ENCODE measurements at places on chromosomes 3 and 15.

GRCh38 chr3:121619691-121620090 lies 26.5 kb downstream of the FBXO40 start:
- no peak for ATAC-seq

DNA sequence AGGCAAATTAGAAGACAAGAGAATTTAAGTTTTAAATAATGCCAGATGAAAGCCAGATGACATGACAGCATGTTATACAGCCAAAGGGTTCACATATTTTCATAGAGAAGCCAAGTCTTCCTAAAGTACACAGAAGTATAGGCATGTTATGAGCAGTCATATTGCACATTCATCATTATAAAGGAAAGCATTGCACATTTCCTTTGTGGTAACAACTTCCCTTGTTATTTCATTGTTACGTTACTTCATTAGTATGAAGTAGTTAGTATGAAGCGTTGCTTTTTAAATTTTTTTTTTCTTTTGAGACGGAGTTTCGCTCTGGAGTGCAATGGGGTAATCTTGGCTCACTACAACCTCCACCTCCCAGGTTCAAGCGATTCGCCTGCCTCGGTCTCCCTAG lies 4.6 kb upstream of the ABCC5 start:
- ATAC-seq: no peak

GRCh38 chr3:99971761-99972160 lies 142.5 kb downstream of the FILIP1L start:
- no peak for ATAC-seq

DNA sequence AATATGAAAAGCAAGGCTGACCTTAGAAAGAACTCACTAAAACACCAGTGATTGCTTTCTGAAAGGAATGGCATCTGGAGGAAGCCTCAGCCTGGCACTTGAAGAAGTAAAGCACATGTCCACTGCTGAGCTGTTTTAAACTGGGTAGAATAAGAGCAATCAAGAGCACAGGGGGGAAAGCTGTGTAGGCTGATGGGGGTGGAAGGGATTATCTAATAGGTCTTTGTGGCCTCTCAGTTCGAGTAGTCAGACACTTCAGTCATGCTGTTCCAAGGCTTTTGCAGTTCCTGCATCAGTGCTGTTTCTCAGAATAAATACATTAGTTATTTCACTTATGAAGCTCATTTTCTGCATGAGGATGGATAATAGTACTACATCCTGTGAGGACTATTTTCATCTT lies 22.6 kb downstream of the CCDC191 start:
- ATAC-seq: no peak

DNA sequence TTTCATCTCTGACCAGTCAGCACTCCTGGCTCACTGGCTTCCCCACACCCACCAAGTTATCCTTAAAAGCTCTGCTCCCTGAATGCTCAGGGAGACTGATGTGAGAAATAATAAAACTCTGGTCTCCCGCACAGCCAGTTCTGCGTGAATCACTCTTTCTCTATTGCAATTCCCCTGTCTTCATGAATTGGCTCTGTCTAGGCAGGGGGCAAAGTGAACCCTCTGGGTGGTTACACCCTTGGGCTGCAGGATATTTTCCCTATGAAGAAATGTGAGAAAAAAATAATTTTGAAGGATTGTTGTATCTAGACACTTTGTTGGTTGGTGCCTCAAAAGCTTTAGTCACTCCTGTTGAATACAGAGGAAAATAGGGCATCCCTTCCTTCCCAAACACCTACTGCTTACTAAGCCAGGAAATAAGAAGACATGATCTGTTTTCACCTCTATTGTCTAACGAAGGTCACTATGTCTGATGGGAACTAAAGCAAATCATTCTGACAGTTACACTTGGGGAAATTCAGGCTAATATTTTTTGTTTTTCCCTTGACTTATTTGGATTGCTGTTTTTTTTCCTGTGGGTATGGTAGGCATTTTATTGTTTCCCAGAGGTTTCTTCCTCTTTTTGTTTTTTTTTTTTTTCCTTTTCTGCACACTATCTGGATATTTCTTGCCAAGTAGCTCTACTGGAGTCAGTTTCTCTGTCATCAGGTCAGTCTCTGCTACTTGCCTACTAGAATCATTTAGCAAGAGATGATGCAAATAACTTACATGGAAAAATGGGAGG lies 15.3 kb upstream of the TNFSF10 start:
- ATAC-seq: no peak

GRCh38 chr3:53688989-53689388 lies 157.2 kb downstream of the CHDH start:
- no peak for ATAC-seq

DNA sequence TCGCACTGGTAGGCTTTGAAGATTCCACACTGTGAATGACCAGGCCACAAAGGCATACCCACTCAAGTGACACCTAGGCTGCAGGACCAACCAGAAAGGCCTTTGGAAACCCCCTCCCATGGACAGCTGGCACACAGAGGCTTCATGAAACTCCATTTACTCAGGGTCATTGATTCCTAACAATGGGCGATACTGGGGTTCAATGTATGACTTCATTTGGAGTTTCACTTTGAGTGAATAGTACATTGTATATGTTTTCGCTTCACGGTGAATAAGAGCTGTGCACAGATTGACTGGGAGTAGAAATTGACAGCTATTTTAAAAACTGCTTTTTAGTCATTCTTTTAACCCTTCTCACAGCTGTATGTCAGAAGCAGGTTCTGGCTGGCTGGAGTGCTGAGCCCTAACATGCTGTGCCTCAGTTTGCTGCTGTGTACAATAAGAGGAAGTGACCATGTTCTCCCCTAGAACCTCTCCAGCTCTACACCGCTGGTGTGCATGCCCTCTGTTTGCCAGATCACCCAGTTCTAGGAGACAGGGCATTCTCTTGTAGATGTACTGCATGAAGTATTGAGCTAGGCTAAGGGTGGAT lies 15.4 kb upstream of the CX3CR1 start:
- ATAC-seq: peak; percentile 85

GRCh38 chr15:63250312-63250965 lies 27.0 kb upstream of the APH1B start:
- peak; percentile 77 for ATAC-seq

GRCh38 chr3:123096126-123096525 lies 29.3 kb downstream of the PDIA5 start:
- ATAC-seq: no peak

DNA sequence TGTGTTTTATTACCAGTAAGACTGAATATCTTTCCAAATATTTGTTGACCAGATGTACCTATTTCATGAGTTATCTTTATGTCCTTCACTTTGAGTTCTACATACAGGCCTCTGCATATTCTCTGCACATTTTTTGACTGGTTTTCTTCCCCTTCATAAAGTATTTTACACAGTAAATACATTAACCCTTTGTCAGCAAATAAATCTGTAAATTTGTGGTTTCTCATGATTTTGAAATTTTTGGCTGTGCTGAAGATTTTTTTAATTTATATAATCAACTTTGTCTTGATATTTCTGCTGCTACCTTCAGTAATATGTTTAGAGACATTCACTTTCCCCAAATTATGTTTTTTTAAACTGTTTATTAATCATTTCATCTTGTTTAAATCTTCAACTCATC lies 50.5 kb downstream of the WNT5A start:
- no peak for ATAC-seq

- ATAC-seq: no peak
Measured at GRCh38 chr3:805326-805725, 287.5 kb upstream of the CNTN6 start.

- no peak for ATAC-seq
Measured at GRCh38 chr3:62007036-62007435, 366.3 kb downstream of the FEZF2 start.

DNA sequence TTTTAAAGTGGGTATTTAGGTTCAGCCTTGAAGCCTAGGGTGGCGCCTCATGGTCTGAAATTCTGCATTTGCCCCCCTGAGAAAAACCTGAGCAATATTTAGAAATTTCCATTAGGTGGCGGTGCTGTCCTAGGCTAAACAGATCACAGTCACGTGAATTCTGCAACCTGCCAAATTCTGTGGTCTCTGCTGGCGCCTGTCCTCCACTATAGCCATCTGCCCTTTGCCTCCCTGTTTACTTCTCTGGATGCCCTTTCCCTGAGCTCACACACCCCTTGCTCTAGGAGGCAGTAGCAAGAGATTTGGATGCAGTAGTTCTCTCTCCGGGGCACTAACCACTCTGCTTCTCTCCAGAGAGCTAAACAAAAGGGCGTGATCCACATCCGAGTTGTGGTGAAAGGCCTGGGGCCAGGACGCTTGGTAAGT lies 9.1 kb downstream of the MRPS11 start:
- ATAC-seq: no peak

GRCh38 chr3:181929501-181929900 lies 217.8 kb downstream of the SOX2 start:
- no peak for ATAC-seq

- ATAC-seq: no peak
Measured at GRCh38 chr3:146396792-146397191, 72.6 kb downstream of the PLSCR2 start.

GRCh38 chr3:131033480-131034080 lies 6.9 kb downstream of the NEK11 start:
- ATAC-seq: peak; percentile 55

- ATAC-seq: no peak
Measured at GRCh38 chr15:79682285-79682684, 214.5 kb downstream of the MTHFS start.

DNA sequence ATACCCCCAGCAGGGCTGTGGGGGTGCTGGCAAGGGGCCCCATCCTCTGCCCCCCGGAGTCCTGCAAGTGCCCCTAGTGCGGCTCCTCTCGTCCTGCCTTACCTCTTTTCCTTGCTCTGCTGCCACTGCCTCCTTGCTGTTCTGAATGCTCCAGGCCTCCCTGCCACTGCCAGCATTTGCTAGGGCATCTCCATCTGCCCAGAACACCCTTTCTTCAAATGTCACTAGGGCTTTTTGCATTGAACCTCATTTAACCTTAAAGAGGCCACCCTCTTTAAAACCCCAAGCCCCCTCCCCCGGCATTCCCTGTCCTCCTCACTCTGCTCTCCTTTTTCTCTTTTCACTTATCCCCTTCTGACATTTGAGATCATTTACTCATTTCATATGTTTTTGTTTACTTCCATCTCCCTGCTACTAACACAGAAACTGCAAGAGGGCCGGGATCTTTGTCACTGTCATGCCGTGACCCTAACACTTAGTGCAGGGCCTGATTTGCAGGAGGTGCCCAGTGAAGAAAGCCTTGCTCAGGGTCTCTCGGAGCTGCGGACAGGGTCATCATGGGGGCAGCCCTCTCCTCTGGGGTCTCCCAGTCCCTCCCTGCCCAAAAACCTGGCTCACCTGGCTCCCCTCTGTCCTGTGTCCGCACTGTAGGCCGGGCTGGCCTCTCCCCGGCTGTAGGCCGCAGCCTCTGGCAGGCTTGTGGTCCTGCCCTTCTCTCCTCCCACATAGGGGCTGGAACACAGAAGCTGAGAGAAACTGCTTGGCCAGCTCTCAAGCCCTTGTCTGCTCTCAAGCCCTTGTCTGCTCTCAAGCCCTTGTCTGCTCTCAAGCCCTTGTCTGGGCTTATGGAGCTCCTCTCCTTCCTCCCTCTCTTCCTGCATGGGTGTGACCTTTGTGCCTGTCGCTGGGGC lies at the start of gene ACOX2:
ACOX2 (minus strand) TSS at position 690 of the 911 bp plus-strand sequence. CDS start 2,084 bp downstream, outside the sequence.
- no peak for ATAC-seq

- ATAC-seq: no peak
Measured at GRCh38 chr15:25830844-25831451, 32.2 kb downstream of the ATP10A start.

DNA sequence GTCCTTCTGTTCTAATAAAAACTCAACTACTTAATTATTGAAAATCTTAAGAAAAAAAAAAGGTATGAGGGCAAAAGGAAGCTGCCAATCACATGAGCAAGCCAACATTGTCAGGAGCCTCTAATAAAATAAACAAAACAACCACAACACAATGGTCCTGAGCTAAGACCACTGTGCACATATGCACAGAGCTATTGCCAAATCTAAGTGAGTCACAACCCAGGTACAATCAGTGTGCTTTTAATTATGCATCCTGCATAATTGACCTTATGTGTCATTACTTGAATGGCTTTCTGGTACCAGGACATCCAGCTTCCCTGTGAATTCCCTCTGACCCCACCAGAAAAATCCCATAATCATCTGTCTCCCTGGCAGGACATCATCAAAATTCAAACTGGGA lies 639.8 kb downstream of the MAGI1 start:
- ATAC-seq: no peak

- ATAC-seq: no peak
Measured at GRCh38 chr3:180176059-180176458, 139.3 kb upstream of the PEX5L start.

GRCh38 chr3:46110701-46111493 lies 83.6 kb upstream of the XCR1 start:
- no peak for ATAC-seq

DNA sequence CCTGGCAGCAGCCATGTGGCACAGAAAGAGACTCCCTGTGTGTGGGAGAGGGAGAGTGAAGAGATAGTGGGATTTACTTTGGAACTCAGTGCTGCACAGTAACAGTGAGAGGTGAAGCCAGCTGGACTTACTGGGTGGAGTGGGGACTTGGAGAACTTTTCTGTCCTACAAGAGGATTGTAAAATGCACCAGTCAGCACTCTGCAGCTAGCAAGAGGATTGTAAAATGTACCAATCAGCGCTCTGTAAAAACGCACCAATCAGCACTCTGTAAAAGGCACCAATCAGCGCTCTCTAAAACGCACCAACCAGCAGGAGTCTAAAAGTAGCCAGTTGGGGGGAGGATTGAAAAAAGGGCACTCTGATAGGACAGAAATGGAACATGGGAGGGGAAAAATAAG lies 688.8 kb upstream of the ALCAM start:
- ATAC-seq: no peak

DNA sequence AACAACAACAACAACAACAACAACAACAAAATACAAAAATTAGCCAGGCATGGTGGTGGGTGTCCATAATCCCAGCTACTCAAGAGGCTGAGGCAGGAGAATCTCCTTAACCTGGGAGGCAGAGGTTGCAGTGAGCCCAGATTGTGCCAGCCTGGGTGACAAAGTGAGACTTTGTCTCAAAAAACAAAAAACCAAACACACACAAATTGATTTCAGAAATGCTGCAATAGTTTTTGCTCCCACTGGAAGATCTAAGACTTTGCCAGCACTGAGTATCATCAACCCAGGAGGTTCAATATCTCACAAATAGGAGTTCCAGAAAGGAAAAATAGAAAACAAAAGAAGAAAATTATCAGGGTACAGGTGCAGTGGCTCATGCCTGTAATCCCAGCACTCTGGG lies 16.2 kb upstream of the CCR8 start:
- ATAC-seq: no peak

- ATAC-seq: peak; percentile 38
Measured at GRCh38 chr3:38084334-38085310, 45.6 kb downstream of the DLEC1 start.

All from activated CD4-positive, CD25-positive, alpha-beta regulatory T cell treated with anti-CD3 and anti-CD28 coated beads, Interleukin-2, amount 50 U/mL, for 24 hours (primary cell).